ENCODE measurements at places on chromosomes 6 and 20. TPM values are rescaled to one million over a fixed set of nuclear protein-coding genes. Genes with fewer than 3 reads are reported as not detected.

GRCh38 chr20:9485614-9486340, 28.6 kb upstream of the LAMP5 start:
- no peak for DNase-seq

DNA sequence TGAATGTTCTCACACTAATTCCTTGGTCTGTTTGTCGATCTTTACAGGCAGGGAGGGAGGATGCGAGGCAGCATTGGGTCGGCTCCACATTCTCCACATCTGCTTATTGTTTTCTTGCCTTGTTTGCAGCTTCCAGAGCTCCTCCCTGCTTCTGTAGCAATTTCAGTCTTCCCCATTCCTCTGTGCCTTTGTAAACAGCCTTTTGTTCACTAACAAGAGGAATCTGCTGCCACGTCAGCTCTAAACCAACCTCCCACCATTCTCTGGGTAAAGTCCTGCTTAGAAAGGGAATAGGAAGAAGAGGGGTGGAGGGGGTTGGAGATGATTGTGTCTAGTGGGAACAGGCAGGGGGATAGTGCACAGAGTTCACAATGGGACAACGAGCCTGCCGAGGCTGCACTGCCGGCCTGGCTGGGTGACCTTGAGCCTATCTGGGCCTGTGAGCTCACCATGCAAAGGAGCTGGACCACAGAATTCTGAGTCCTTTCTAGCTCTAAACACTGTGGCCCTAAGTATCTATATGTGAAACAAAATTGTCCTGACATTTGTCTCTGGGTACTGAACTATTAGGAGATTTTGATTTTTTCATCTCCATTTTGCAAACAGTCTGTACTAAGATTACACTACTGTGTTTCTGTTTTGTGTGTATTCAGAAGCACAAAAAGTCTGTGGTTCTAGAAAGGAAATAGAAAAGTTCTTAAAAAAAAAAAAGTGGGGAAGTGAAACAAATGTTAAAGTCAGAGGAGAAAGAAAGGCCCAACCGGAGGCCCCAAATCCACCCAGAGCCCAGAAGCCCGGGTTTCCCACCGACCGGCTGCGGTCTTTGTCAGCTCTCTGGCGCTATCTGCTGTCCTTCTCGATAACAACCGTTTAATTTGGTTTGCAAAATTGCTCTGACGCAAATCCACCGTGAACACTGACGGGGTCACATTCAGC, 1.4 kb upstream of the PRND start:
- peak; percentile 65 for DNase-seq

GRCh38 chr6:162726947-162727321, 632 bp downstream of the PRKN start:
- DNase-seq, result no peak

Gene SAMD10
- 6.5 TPM for polyA plus RNA-seq

DNA sequence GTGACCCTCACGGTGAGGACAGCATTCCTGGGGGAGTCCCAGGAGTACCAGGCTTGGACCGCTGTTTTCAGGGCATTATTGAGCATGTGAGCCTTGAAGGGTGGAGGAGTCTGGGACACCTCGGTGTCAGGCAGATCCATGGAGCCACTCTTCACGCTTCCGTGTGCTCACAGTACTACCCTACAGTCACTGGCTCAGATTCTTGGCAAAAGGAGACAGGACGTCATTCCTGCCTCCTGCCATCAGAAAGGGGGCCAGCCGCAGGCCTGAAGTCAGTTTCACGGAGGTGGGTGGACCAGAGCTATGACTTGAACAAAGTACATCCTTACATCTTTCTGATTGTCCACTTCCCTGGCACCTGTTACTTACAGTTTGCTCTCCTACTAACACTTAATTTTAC, 88.9 kb upstream of the CD83 start:
- no peak for DNase-seq

DNA sequence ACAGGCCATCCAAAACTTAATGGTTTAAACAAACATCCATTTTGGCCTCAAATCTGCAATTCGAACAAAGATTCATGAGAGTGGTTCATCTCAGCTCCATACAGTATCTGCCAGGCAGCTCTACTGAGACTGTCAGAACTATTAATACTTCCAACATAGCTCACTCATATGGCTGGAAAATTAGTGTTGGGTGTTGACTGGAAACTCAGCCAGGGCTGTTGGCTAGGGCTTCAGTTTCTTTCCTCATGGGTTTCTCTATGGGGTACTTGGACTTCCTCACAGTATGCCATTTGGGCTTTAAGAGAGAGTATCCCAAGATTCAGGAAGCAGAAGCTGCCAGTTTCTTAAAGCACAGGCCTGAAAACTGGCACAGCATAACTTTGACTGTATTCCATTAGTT, 240.3 kb downstream of the TPBG start:
- DNase-seq, result no peak

DNA sequence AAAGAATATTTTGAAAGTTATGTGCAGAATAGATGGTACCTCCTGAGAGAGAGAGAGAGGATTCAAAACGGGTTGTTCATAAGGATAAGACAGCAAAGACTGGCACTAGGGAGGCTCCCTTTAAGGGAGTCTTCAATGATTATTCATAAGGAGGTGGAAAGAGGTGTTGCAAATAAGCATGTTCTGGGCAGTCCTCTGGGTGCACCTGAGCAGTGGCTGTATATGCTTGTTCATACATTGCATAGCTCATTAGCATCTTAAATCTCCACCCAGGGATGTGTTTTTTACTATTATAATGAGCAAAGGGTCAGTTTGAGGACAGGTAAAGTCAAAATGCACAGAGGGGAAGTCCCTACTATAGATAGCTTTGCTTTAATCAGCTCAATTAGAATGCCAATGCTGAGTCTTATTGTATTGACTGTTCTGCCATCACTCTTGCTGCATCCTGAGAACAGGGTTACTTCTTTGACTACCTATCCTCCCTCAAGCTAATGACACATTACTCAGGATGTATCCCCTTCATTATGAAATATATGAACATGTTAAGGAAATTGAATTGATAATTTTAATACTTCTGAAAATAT, 10.0 kb upstream of the SIRPG start:
- DNase-seq, result no peak

DNA sequence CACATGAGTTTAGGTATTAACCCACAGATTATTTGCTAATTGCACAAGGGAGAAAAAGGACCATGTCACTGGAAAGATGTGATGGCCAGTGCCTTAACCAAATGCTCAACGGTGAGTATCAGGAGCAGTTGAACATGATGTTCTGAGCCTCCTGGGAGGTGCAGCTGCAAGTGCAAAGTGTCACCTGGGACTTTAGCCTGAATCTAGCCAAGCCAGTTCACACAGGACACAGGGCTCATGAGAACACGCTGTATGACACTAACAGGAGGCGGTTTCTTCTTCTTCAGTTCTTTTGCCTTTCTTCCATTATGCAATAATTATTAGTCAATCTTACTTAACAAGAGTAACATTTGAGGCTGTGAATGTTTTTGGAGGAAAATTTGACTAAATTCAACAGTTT, 225.3 kb downstream of the THBS2 start:
- DNase-seq, result no peak

- DNase-seq, result peak; percentile 13
These were observed 12.8 kb upstream of the DNAAF9 start for GRCh38 chr20:3420211-3420707.

Gene RSPO3
- polyA plus RNA-seq, result not detected

Gene SLPI
- not detected for polyA plus RNA-seq

Gene VSX1
- not detected for polyA plus RNA-seq

DNA sequence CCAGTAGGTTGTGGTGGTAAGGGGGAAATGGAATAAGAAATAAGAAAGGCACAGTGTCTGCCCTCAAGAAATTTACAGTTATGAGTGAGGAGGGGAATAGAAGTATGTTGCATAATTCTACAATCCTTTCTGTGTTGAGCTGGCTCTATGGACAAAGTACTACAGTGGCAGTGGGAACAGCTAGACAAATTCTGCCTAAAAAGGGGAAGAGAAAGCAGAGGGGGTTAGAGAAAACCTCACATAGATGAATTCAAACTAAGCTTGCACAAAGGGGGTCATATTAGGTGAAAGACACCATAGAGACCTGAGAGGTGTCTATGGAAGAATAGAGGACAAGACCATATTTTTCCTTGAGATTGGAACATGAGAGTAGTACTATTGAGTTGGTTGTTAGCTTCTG, 146.9 kb upstream of the VGLL2 start:
- DNase-seq, result no peak

- DNase-seq, result no peak
These were observed 65.1 kb downstream of the CGA start for GRCh38 chr6:87029711-87030314.

DNA sequence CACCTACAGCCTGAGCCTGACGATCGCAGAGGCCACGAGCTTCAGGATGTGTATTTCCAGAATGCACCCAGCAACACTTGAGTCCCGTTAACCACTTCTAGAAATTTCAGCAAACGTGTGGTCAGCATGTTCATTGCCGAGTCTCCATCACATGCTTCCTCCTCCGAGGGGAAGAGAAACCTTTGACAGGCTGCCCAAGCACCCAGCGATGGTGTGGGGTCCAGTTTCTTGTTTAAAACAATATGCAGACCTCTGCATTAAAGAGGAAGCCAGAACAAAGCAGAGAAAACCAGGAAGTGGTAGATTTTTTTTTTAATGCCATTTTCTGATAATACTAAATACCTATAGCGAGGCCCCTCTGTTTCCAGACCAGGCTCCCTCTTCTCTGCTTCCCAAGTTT, 71.9 kb downstream of the GNAS-AS1 start:
- no peak for DNase-seq

- no peak for DNase-seq
These were observed 195.7 kb upstream of the KCNG1 start for GRCh38 chr20:51218603-51219002.

Data from immature natural killer cell (primary cell).